NCI-H345 (cell line): ENCODE measurements at places on chromosomes 1 and 21.

DNA sequence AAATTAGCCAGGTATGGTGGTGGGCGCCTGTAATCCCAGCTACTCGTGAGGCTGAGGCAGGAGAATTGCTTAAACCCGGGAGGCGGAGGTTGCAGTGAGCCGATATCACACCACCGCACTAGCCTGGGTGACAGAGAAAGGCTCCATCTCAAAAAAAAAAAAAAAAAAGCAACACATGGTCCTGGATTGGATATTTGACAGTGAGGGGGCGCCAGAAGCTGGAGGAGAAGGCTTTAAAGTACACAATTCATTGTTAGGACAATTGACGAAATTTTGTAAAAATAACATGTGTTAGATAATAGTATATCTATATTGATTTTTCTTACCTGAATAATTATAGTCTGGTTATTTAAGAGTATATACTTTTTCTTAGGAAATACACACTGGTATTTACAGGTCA lies 50.2 kb upstream of the USP25 start:
- no peak for DNase-seq

DNA sequence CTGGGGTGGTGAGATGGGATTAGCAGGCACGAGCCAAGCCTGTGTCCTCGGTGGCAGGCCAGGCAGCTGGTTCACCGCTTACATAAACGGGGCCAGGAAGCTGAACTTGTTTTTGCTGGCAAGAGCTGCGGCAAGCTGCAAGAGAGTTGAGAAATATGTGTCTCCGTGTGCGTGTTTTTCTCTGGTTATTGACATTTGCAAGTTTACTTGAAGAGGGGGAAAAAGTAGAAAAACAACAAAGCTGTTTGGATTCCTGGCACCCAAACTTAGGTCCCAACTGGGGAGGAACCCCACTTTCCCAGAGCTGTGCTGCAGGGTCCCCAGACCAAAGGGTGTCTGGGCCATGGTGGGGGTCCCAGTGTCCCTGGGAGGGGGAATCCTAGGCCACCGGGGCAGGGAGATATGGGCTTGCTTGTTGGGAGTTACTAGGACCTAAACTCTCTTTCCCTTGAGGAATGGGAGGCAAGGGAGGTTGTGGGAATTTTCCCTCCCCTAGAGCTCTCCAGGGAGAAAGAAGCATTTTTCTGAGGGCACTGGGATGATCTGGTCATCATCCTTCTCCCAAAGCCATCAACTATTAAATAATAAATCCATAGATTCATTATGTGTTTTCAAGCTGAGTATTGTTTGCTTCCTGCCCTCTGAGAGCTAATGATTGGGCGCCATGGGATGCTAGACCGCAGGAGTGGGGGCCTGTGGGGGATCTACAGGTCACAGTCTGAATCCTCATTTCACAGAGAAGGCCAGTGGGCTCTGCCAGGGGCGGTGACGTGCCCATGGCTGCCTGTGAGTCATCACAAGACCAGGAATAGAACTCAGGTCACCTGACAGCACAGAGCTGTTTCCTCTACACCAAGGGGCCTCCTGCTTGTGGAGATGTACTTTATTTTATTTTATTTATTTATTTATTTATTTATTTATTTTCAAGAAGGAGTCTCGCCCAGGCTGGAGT lies 14.8 kb downstream of the IL6R start:
- no peak for DNase-seq

DNA sequence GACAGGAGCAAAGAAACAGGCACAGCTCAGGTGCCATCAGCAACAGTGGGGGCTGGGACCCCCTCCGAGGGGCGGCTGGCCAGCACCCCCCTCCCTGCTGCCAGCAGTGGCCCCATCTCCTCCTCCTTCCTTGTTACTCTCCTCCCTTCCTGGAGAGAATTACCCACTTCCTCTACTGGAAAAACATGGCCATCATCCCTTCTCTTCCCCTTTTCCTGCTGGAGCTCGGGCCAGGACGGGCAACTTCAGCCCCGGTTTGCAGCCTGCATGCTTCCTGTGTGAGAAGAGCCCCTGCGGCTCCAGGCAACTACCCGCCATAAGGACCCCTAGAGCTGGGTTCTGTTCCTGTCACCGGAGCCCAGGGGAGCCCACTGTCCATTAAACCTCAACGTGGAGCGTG lies 17.6 kb downstream of the MEGF6 start:
- no peak for DNase-seq

DNA sequence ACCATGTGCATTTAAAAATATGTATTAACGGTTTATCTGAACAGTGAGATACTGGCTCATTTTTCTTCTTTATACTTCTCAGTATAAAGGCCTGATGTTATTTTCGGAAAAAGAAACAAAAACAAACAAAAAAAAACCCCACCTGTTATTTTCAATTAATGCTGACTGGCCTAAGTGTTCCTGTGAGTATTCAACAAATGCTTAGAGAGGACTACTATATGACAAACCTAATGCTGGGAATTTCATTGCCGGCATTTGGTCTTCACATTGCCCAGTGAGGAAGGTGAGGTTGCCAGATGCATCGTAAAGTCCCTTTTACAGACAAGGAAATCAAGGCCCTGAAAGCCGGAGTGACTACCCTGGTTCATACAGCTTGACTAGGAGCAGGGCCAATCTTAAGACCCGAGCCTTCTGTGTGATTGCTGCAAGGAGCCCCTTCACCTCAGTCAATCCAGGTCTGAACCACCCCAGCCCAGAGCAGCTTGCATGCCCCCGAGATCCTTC lies 599 bp downstream of the MRPL24 start:
- DNase-seq: no peak

- no peak for DNase-seq
These were observed 11.1 kb upstream of the RCC1 start for GRCh38 chr1:28494737-28495136.

DNA sequence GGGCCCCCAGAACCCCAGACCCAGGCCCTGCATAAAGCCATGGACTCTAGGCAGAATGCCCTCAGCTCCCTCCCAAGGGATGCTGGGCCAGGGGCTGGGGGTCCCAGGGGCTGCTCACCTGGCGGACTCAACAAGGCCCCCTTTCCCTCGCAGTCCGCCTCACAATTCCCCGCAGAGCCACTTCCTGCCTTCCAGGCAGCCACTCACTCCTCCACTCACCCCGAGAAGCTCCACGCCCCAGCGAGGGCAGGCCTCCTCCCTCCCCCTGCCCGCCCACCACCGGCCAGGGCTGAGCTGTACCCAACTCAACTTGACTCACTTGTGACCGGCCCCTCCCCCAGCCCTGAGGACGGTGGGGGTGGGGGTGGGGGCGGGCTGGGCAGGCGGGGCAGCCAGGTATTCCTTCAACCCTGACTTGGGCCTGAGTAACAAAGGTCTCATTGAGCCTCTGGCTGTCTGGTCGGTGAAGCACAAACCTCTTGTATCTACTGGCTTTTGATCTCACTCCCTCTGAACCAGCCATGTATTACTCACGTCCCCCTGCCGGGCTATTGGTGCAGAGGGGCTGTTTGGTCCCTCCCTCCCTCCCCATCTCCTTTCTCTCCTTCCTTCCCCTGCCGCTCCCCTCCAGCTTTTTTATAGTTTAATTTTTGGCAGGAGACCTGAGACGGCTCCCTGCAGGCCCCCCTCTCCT lies 5.9 kb downstream of the BLACAT1 start:
- no peak for DNase-seq

DNA sequence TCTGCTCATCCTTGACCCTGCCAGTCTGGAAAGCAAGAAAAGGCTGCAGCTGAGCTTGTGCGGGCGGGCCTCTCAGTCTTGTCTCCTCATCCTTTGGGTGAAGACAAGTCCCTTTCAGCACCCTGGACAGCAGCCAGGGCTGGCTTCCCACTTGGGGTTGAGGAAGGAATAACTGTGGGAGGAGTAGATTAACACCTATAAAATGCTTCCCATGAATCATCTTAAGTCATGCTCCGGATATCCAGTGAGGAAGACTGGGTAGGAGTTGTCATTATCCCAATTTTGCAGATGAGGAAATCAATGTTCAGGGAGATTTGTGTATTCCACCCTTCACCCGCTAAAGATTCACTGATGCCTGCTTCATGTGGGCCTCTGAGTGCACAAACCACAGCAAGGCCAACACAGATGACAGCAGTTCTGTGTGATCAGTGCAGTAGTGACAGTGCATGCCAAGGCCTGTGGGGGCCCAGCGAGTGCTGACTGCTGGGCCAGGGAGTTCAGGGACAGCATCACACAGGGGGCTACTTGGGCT lies 20.1 kb upstream of the COL16A1 start:
- DNase-seq: no peak
